ENCODE measurements at places on chromosomes 3 and 15.

DNA sequence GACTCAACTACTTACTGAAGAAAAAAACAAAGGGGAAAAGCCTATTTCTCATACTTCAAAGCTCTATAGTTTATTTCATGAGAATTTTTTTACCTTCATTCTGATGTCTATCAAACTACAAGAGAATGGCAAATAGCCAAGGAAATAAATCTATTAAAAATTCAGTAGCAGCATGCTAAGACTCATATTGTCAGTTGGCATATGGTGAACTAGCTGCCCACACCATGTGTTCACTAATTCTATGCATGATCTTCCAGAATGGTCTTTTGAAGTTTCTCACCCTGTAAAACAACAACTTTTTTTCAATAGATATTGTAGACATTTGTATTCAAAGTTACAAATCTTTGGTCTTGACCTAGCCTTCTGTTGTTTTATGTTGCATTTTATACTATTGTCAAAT lies 386.2 kb downstream of the RSL24D1 start:
- no peak for DNase-seq

DNA sequence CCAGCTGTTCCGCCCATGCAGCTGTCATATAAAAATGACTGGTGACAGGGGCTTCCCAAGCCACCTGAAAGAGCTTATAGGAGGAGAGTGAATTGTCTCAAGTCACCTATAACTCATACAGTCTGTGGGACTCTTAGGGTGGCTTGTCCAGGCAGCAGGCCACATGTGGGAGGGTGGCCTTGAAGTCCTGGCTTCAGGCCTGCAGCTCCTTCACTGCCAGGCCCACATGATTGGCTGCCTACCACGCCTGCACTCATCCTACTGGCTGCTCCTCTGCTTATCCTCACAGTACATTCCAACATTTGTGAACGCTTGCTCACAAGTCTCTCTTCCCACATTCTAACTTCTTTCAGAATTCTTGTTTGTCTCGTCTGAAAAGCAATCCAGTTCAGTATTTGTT lies 41.1 kb upstream of the TIPARP start:
- no peak for DNase-seq

DNA sequence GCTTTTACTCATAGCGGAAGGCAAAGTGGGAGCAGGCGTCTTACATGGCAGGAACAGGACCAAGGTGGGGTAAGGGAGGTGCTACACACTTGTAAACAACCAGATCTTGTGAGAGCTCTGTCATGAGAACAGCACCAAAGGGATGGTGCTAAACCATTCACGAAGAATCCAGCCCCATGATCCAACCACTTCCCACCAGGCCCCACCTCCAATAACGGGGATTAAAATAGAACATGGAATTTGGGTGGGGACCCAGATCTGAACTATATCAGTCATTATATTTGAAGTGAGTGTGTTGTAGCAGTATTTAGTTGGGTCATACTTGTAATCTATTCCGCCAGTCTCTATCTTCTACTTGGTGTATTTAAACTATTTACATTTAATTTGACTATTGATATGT lies 190.9 kb downstream of the RPLP1 start:
- DNase-seq = no peak

DNA sequence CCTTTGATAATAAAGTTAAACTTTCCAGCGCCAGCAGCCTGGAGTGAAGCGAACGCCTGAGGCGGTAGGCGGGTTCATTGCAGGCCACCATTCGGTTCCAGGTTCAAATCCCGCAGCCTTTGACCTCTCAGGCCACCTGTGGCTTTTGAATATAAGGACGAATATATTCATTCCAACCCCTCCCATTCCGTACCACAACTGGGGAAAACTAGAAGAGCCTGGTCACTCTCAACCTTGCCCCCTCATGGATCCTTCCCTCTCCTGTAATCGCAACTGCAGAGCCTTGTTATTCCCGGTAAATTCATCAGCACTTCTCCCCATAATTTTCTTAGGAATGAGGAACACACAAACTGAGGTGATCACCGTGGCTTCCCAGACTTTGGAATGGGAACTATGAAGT lies 35.2 kb downstream of the ZIC4 start:
- no peak for DNase-seq

DNA sequence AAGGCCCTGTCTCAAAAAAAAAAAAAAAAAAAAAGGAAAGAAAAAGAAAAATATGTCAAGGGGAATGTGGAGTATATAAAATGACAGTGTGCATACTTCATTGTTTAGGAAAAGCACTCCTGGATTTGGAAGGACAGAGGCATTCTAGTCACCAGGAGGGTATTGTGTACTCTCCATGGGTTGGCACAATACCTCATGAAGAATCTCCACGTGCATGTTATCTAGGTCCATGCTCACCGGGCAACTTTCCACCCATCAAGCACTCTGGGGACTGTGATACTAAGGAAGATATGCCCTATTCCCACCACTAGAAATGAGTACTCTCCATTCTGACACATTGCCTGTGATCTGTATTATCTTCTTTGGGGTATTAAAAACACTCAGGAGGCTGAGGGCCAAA lies 15.4 kb upstream of the KPNA1 start:
- DNase-seq = no peak

GRCh38 chr15:65646486-65646885 lies 24.7 kb downstream of the SLC24A1 start:
- DNase-seq = peak; percentile 34
